IMR-90 (cell line): ENCODE measurements at places on chromosomes 1 and 21. TPM values are rescaled to one million over a fixed set of nuclear protein-coding genes. Genes with fewer than 3 reads are reported as not detected.
A peak's percentile ranks its signal among the peaks of the same experiment; 100 is the strongest.

HSD3B2 gene
- not detected in 2 replicates for total RNA-seq

CCDC181 gene
- 0.28 TPM in 1 of 2 replicates, not detected in the other for total RNA-seq

DNA sequence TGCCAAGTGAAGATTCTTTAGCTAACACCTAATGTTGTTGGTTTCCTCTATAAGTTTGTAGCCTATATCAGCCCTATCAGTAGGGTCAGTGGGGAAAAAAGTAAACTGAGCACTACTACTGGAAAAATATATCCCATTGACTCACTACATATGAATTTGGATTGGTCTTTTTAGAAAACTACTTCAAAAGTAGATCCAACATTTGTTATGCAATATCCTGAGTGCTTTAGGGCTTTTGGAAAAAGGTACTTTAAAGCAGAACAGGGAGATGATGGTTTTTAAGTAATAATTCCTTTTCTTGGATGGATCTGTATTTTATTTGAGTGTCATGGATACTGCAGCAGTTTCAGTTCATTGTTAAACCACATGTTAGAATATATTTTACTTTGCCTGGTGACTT lies 7.1 kb downstream of the C1orf21 start:
- H3K27ac ChIP-seq = no peak overlapping the region
- H3K4me3 ChIP-seq = no peak overlapping the region
- peaks cover 2% of the 10 kb centered on the region; the same call in 1 of the 2 replicates for H3K4me1 ChIP-seq
- no peaks in the 10 kb centered on the region for H3K36me3 ChIP-seq
- H3K27me3 ChIP-seq = no peaks in the 10 kb centered on the region
- DNase-seq = peak; percentile 35

DNA sequence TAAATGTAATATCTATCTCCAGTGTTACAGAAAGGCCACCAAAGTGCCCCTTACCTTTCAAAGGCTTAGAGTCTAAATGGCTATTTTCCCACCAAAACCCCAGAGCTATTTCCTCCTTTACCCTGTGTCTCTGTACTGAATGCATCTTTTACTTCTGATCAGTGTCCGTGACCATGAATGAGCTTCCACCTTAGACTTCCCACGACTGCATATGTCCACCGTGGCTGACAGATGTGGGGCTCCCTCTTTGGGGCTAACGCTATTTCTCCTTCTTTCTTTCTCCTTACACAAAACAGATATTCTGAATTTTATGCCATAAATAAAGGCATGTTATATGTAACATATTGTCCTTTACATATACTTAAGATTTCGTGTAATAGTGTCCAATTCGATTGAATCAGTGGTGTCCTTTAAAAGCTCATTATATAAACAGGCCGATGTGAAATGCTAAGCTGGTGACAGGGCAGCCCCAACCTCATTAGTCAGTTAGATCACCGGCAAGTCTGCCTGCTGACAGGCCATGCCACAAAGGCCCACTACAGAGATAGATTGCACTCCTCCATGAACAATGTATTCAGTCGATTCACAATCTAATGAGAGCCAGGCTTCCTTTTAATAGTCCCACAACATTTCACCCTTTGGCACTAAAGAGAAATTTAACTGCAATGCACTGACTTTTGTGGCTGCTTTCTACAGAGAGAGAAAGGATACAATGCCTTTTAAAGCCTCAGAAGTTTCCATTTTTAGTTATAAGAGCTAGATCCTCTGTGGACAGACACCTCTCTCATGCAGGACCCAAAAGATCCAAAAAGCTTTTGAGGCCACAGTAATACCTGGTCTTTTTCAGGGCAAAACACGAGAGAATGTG lies 297.9 kb downstream of the PCP4 start:
- no peak overlapping the region for H3K4me3 ChIP-seq
- no peaks in the 10 kb centered on the region for H3K4me1 ChIP-seq
- H3K36me3 ChIP-seq = no peaks in the 10 kb centered on the region
- no peak overlapping the region for H3K27ac ChIP-seq

DNA sequence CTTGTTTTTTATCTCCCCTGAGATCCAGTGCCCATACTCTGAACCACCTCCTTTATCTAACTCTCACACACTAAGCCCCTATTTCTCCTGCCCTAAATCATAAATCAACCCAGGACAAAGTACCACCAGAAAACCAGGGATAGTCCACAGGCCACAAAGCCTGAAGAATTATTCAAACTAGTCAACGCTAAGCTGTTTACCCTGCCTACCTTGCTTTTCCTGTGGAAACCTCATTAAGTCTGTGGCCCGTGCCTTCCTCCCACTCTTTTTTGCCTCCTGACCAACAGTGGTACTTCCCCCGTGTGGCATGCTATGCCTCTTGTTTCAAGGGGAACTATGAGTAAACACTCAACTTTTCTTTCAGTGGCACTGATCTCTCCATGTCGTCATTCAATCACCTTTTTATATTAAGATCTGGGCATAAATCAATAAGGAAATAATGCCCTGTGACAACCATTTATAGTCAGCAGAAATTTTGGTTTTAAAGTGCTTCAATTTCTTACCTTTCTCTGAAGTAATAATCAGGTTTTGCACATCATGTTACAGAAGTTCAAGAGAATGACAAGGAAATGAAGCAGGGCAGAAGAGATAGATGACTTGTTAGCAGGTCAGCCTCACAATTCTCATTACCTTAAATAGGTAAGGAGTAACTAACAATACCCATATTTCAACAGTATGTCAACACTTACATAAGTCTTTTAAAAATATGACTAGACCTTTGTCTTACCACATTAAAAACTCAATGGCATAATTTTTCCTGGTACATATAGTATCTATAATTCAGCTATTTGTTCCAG lies 32.1 kb downstream of the EYA3 start:
- H3K27ac ChIP-seq = no peak overlapping the region
- no peaks in the 10 kb centered on the region for H3K27me3 ChIP-seq
- no peak for DNase-seq
- no peak overlapping the region for H3K4me3 ChIP-seq
- peaks cover 7% of the 10 kb centered on the region for H3K36me3 ChIP-seq

- no peaks in the 10 kb centered on the region for H3K36me3 ChIP-seq
- H3K4me1 ChIP-seq = no peaks in the 10 kb centered on the region
- no peaks in the 10 kb centered on the region for H3K27me3 ChIP-seq
- H3K27ac ChIP-seq = no peak overlapping the region
These were observed 207.9 kb upstream of the LYPLAL1 start for GRCh38 chr1:218965821-218966220.

- H3K36me3 ChIP-seq = no peaks in the 10 kb centered on the region
- no peak for DNase-seq
- H3K4me1 ChIP-seq = peaks cover 11% of the 10 kb centered on the region
- H3K27me3 ChIP-seq = no peaks in the 10 kb centered on the region
- no peak overlapping the region for H3K27ac ChIP-seq
These were observed 8.8 kb upstream of the THEMIS2 start for GRCh38 chr1:27863538-27863915.

GRCh38 chr1:39344394-39345154 lies 140.1 kb downstream of the MACF1 start:
- no peaks in the 10 kb centered on the region for H3K4me1 ChIP-seq
- peaks cover 46% of the 10 kb centered on the region for H3K36me3 ChIP-seq
- no peak for DNase-seq
- H3K4me3 ChIP-seq = no peak overlapping the region
- no peaks in the 10 kb centered on the region for H3K27me3 ChIP-seq

DNA sequence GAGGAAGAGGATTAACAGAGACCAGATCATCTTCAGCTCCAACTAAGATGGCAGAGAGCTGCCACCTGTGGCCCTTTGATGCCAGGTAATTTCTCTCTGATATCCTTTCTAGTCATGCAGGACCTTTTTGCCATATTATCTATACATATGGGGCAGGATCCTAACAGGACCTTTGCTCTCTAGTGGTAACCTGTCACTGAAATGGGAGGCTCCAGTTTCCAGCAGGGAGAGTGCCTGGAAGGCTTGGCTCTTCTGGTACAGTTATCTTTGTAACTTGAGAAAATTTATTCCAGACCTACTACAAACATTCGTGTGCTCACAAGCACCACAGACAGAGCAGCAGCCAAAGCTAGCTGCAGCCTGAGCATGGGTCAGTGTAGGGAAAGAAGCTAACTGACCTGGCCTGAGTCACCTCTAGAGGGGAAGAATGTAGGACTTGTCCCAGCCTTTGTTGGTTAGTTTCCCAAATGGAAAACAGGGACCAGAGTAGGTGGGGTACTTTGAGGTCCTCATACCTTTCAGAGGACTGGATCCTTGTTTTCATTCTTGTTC lies 86.5 kb upstream of the MACF1 start:
- peaks cover 25% of the 10 kb centered on the region for H3K4me1 ChIP-seq
- H3K4me3 ChIP-seq = no peak overlapping the region
- 0 out of 2 replicates have a peak, but pooled peaks cover 2% of the 10 kb centered on the region for H3K36me3 ChIP-seq
- H3K27ac ChIP-seq = peak overlapping the region; percentile 7; the same call in 1 of the 2 replicates
